ENCODE measurements at places on chromosomes 1 and 21.

- no peak overlapping the region for H3K4me3 ChIP-seq
- peaks cover 14% of the 10 kb centered on the region for H3K27me3 ChIP-seq
- peaks cover 28% of the 10 kb centered on the region for H3K4me1 ChIP-seq
- DNase-seq, result no peak
- no peak overlapping the region for H3K27ac ChIP-seq
Observed at GRCh38 chr1:116125758-116126157, 14.6 kb downstream of the MAB21L3 start.

GRCh38 chr1:114668784-114669561 is 876 bp downstream of the DENND2C start:
- peak overlapping the region; percentile 99 for H3K27ac ChIP-seq
- no peaks in the 10 kb centered on the region for H3K27me3 ChIP-seq
- DNase-seq, result peak; percentile 13
- no peaks in the 10 kb centered on the region for H3K36me3 ChIP-seq
- peaks cover 12% of the 10 kb centered on the region for H3K4me1 ChIP-seq

- no peak for DNase-seq
- no peaks in the 10 kb centered on the region for H3K4me1 ChIP-seq
- H3K27ac ChIP-seq, result no peak overlapping the region
- H3K27me3 ChIP-seq, result peaks cover 3% of the 10 kb centered on the region
Observed at GRCh38 chr1:34648501-34648900, 106.3 kb upstream of the GJB5 start.

- peak overlapping the region; percentile 85 for H3K27ac ChIP-seq
- peaks cover 2% of the 10 kb centered on the region for H3K27me3 ChIP-seq
- peak; percentile 87 for DNase-seq
- no peaks in the 10 kb centered on the region for H3K36me3 ChIP-seq
Observed at GRCh38 chr1:51558375-51558924, 39.4 kb upstream of the EPS15 start.

GRCh38 chr1:183315991-183316758 is 102.0 kb downstream of the NMNAT2 start:
- H3K27me3 ChIP-seq, result no peaks in the 10 kb centered on the region
- no peak for DNase-seq
- no peaks in the 10 kb centered on the region for H3K36me3 ChIP-seq
- no peak overlapping the region for H3K27ac ChIP-seq
- H3K4me3 ChIP-seq, result no peak overlapping the region

GRCh38 chr1:57424231-57425027 is 569 bp upstream of the DAB1 start:
- H3K4me3 ChIP-seq, result peak overlapping the region; percentile 82
- peak; percentile 10 for DNase-seq
- H3K27ac ChIP-seq, result no peak overlapping the region
- H3K36me3 ChIP-seq, result no peaks in the 10 kb centered on the region

DNA sequence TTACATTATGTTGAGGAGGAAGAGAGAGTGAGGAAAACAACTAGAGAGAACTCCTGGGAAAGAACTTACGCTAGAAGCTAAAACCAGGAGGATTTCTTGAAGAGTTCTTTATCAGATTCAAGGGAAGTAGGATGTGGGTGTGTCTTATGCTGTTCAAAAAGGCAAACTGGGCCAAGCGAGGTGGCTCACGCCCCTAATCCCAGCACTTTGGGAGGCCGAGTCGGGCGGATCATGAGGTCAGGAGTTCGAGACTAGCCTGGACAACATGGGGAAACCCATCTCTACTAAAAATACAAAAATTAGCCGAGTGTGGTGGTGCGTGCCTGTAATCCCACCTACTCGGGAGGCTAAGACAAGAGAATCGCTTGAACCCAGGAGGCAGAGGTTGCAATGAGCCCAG is 23.1 kb downstream of the SMG7 start:
- no peaks in the 10 kb centered on the region for H3K36me3 ChIP-seq
- DNase-seq, result no peak
- no peaks in the 10 kb centered on the region for H3K27me3 ChIP-seq
- peaks cover 33% of the 10 kb centered on the region for H3K4me1 ChIP-seq
- H3K4me3 ChIP-seq, result no peak overlapping the region
- H3K27ac ChIP-seq, result no peak overlapping the region

DNA sequence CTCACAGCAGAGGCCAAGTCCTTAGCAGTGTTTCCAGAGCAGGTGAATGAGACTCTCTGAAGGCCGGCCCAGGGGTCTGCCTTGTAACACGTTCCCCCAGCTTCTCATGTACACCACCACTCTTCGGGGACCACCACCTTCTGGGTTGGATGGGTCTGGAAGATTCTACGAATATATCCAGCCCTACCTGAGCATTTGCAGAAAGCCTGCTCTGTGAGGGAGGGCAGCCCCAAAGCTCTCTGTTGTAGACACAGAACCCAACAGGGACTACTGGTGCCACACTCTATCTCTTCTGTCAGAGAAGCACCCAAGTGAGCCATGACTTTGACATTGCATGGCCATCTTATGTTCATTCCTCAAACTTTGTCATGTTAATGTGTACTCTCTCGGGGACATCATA is 61.8 kb downstream of the CD247 start:
- H3K36me3 ChIP-seq, result no peaks in the 10 kb centered on the region
- no peak overlapping the region for H3K27ac ChIP-seq
- H3K4me3 ChIP-seq, result peak overlapping the region; percentile 82
- DNase-seq, result no peak

DNA sequence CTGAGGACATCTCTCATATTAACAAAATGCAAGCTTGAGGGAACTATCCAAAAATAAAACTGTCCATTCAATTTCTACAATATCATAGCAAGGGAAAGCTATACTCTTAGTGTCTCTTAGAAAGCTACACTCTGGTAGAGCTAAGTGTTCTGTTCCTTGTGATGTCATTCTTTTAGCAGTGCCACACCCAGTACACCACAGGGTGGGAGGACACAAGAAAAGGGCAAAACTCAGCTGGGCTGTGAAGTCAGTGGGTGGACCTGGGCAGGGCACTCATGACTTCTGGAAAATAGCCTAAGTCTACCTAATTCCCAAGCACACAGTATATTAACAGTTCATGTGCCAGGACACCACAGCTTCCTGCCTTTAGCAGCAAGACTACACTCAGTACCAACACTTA is 42.2 kb upstream of the TNFSF4 start:
- DNase-seq, result no peak
- no peak overlapping the region for H3K27ac ChIP-seq
- peaks cover 18% of the 10 kb centered on the region for H3K4me1 ChIP-seq
- H3K27me3 ChIP-seq, result no peaks in the 10 kb centered on the region
- no peak overlapping the region for H3K4me3 ChIP-seq
- H3K36me3 ChIP-seq, result no peaks in the 10 kb centered on the region

DNA sequence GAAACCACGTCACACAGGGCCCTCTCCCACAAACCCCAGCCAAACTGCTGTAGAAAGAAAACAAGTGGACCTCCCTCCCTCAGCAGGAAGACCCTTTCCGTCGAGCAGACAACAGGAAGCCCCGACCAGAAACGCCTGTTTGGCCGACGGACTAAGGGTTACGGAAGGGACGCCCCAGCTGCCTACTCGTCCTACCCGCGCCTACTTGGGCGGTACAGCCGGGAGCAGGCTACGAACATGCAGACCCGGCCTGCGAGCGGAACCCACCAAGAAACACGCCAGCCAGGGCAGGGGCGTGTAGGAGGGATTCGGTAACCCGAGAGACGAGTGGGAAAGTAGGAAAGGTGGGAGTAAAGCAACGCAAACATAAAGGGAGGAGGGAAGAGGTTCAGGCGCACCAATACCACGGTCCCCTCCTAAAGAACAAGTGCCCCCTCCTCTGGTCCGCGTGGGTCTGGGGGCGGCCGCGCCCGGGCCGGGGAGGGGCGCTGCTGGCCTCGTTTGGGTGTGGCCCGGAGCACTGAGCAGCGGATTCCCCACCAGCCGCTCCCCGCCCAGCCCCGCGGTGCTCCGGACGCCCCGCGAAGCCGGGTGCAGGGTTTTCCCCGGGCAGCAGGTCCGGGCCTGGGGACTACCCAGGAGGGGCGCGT is 450 bp downstream of the S100A10 start:
- H3K27me3 ChIP-seq, result peaks cover 7% of the 10 kb centered on the region
- H3K36me3 ChIP-seq, result peaks cover 18% of the 10 kb centered on the region
- peak overlapping the region; percentile 99 for H3K27ac ChIP-seq
- H3K4me1 ChIP-seq, result peaks cover 76% of the 10 kb centered on the region

- peaks cover 35% of the 10 kb centered on the region for H3K36me3 ChIP-seq
- H3K27ac ChIP-seq, result no peak overlapping the region
- H3K27me3 ChIP-seq, result no peaks in the 10 kb centered on the region
- H3K4me1 ChIP-seq, result no peaks in the 10 kb centered on the region
- H3K4me3 ChIP-seq, result no peak overlapping the region
- DNase-seq, result no peak
Observed at GRCh38 chr1:117481410-117481809, 114.2 kb downstream of the MAN1A2 start.

DNA sequence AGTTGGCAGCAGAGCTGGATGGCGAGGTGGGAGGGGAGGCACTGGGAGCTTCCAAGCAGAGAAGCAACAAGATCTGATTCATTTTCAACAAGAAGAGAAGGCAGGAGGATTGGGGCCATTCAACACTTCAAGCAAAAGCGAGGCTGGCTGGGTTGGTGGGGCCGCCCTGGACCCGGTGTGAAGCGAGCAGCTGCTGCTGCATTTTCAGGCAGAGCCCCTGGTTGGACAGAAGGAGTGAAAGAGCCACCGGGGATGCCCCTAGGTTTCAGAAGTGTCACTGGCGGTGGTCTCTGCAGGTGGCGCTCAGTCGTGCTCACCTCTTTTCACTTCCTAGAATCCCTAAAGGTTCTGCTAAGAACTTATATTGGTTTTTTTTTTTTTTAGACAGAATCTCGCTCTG is 18.0 kb downstream of the SLC2A7 start:
- H3K4me1 ChIP-seq, result peaks cover 12% of the 10 kb centered on the region
- H3K4me3 ChIP-seq, result no peak overlapping the region

All from HFFc6 (cell line).